ENCODE measurements at places on chromosomes 4 and X.

DNA sequence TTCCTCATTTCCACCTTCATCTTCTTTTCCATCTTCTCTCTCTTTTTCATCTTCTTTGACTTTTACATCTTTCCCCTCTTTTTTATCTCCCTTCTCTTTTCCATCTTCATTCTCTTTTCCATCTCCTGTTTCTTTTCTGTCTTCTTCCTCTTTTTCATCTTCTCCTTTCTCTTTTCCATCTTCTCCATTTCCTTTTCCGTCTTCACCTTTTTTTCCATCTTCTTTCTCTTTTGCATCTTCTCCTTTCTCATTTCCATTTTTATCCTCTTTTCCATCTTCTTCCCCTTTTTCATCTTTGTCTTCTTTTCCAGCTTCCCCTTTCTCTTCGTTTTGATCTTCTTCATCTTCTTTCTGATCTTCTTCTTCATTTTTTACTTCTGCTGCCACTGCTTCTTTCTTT is 87.0 kb downstream of the HMGN5 start:
- H3K27ac ChIP-seq = no peak overlapping the region
- no peaks in the 10 kb centered on the region for H3K4me1 ChIP-seq
- H3K36me3 ChIP-seq = no peaks in the 10 kb centered on the region
- H3K27me3 ChIP-seq = no peaks in the 10 kb centered on the region
- DNase-seq = no peak

DNA sequence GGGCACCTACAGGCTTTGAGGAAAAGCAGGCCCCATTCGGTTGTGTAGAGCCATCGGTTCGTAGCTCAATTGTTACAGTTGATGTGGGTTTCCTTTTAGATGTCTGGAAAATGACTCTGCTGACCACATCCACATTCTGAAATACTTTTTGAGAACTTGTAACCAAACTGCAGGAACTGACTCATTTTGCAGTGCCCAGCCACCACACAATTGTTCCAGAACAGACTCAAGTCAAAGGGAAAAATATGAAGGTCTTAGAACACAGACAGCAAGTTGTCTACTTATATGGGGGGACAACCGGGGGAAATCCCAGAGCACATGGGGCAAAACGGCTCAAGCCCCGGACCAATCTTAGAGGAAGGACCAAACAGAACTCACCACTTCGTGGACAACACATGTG is 557.6 kb upstream of the DIPK2B start:
- H3K27me3 ChIP-seq = no peaks in the 10 kb centered on the region
- H3K4me3 ChIP-seq = peak overlapping the region; percentile 64
- H3K36me3 ChIP-seq = peaks cover 90% of the 10 kb centered on the region
- H3K27ac ChIP-seq = peak overlapping the region; percentile 79
- peak; percentile 93 for DNase-seq

DNA sequence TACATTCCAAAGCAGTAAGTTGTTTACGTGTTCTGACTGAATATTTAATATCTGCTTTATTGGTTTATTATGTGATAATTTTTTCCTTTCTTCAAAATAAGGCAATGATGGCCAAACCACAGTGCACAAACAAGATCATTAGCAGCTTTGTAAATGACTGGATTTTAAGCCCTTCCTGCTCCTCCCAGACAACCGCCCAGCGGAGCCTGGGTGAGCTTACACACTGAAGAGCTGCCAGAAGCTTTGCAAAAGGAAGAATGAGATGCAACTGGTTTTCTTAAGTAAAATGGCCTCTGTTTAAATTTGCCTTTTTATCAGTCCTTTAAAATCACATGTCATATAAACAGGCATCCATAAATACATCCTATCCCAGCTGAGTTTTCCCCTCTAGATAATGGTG is 52.2 kb downstream of the SPARCL1 start:
- no peak overlapping the region for H3K4me3 ChIP-seq
- H3K36me3 ChIP-seq = no peaks in the 10 kb centered on the region

DNA sequence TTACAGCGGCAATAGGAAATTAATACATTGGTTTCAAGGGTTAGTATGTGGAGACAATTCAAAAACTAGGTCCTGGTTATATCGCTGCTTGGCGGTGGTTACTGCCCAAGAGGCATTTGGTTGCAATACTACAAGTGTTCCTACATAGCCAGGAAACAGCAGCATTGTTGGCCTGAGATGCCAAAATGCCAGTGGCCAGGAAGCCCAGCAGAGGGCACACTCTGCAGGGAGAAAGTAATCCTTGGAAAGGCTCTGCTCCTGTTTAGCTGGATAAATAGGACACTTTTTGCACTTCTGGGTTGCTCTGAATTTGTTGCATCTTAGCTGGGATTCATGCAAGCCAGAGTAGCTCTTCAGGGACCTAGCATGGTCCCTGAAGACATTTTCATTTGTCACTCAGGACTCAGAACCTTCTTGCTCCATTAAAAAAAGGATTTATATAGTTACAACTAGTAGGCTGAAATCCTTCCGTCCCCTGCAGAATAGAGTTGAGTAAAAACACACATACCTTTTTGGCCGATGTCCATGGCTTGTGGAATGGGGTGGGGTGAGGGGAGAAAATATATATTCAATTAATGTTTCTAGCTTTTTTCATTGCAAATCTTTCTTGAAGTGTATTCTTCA is 8.1 kb upstream of the GPR119 start:
- H3K4me1 ChIP-seq = no peaks in the 10 kb centered on the region
- no peak overlapping the region for H3K4me3 ChIP-seq
- no peaks in the 10 kb centered on the region for H3K36me3 ChIP-seq
- H3K27ac ChIP-seq = no peak overlapping the region
- H3K27me3 ChIP-seq = peaks cover 5% of the 10 kb centered on the region

GRCh38 chr4:110175634-110176033 is 22.8 kb downstream of the ELOVL6 start:
- no peak for DNase-seq
- H3K4me1 ChIP-seq = no peaks in the 10 kb centered on the region
- no peak overlapping the region for H3K4me3 ChIP-seq
- no peak overlapping the region for H3K27ac ChIP-seq
- no peaks in the 10 kb centered on the region for H3K27me3 ChIP-seq

DNA sequence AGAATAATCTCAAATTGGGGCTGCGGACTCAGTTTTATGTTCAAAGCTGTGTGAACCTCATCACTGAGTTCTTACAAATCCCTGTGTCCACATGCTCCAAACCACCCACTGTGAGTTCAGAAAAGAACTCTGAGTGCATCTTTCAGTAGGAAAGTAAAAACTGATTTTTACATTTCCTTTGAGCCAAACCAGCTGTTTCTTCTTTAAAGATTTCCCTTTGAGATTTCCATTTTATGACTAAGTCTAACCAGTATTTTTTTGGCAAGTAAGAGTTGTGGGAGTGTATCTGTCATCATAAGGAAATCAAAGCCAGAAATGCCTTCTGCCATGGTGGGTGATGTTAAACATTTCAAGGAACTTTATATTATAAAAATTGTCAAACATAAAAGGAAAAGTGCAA is 100.0 kb downstream of the TET2 start:
- H3K4me1 ChIP-seq = peaks cover 3% of the 10 kb centered on the region
- peak; percentile 4 for DNase-seq
- peaks cover 7% of the 10 kb centered on the region for H3K36me3 ChIP-seq
- no peaks in the 10 kb centered on the region for H3K27me3 ChIP-seq
- H3K4me3 ChIP-seq = no peak overlapping the region

GRCh38 chr4:56821381-56822243 is at the start of gene SPINK2:
TSS of gene SPINK2 (minus strand) at chr4:56821701. CDS start at chr4:56821662, 39 bp downstream.
- peaks cover 6% of the 10 kb centered on the region for H3K4me1 ChIP-seq
- H3K27ac ChIP-seq = no peak within 1 kb of the TSS
- no peaks in the 10 kb centered on the region for H3K36me3 ChIP-seq
- H3K27me3 ChIP-seq = peaks cover 47% of the 10 kb centered on the region
- peak; percentile 14 for DNase-seq

DNA sequence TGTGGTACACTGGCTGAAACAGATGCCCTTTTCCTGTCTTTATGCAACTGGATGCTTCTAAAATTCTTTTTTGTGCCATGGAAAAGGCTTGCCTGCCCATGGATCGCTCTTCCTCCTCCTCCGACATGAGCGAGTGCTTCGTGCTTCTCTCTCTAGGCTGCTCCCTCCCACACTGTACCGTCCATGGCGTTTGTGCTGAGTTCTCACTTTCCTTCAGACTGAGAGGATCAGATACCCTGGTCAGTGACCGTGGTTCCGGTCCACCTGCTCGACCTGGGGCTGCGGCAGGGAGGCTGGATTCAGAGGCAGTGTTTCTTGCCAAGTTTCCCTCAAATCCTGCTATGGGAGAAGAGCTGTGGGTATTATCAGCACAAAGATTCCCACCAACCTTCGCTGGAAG is 10.2 kb upstream of the CLDN24 start:
- DNase-seq = no peak
- no peak overlapping the region for H3K4me3 ChIP-seq
- no peaks in the 10 kb centered on the region for H3K27me3 ChIP-seq
- no peak overlapping the region for H3K27ac ChIP-seq
- H3K36me3 ChIP-seq = no peaks in the 10 kb centered on the region

- no peaks in the 10 kb centered on the region for H3K4me1 ChIP-seq
- H3K27ac ChIP-seq = no peak overlapping the region
- no peaks in the 10 kb centered on the region for H3K36me3 ChIP-seq
- H3K4me3 ChIP-seq = no peak overlapping the region
These were observed 700.6 kb downstream of the TECRL start for GRCh38 chr4:63708661-63709060.

- peaks cover 2% of the 10 kb centered on the region for H3K4me1 ChIP-seq
- H3K4me3 ChIP-seq = no peak overlapping the region
- no peaks in the 10 kb centered on the region for H3K36me3 ChIP-seq
- H3K27me3 ChIP-seq = peaks cover 13% of the 10 kb centered on the region
- DNase-seq = peak; percentile 41
- no peak overlapping the region for H3K27ac ChIP-seq
These were observed 5.5 kb downstream of the PNMA3 start for GRCh38 chrX:153061732-153062131.

DNA sequence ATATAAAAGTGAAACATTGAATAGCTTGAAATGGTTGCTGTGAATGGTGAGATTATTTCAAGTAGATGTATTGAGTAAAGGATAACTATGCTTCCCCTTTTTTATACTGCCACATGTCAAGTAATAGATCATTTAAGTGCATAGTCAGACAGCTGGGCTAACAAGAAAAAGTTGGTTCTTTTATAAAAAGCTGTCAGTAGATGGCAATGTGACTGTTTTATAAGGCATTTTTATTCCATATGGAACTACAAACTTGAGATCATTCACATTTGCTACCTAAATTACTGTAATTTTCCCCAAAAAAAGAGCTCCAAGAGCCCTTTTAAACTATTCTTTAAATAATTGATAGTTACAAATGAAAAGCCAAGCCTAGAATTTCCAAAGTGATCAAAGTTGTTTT is 831.0 kb downstream of the C4orf33 start:
- no peaks in the 10 kb centered on the region for H3K27me3 ChIP-seq
- H3K4me3 ChIP-seq = no peak overlapping the region
- H3K27ac ChIP-seq = no peak overlapping the region
- H3K4me1 ChIP-seq = no peaks in the 10 kb centered on the region

DNA sequence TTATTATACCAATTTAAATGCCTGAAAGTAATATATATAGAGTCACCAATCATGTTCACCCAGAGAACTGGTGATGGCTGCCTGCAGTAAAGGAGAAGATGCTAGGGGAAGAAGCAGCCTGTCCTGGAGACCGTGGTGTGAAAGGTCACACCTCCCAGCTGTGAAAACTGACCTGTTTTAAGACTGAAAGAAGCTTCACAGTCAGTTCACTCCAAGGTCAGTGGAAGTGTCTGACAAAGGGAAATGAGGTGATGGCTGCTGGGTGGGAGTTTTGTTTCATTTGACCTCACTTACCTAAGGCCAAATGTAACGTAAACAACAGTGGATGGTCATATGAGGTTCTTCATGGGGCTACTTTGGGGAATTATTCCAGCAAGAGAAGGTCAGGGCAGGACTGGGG is 352.1 kb upstream of the GATB start:
- H3K4me3 ChIP-seq = no peak overlapping the region
- no peak overlapping the region for H3K27ac ChIP-seq
- peaks cover 10% of the 10 kb centered on the region for H3K27me3 ChIP-seq
- H3K36me3 ChIP-seq = no peaks in the 10 kb centered on the region

DNA sequence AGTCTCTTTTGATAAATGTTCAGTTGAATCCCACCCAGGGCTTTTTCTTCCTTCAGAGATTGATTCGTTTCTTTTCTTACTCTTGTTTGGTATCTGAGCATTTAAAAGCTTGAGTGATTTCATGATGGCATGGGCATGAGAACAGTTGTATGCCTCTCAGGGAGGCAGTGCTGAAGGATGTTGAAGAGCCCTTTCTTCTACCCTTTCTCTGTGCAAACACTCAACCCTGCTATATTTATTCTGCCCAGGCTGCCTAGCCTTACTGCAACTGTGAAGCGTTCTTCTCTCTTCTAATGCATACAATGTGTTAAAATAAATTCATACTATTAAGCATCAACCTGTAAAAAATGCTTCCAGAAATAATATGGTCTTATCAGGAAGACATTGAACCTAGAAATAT is 367.6 kb upstream of the LCORL start:
- no peak overlapping the region for H3K4me3 ChIP-seq
- H3K36me3 ChIP-seq = no peaks in the 10 kb centered on the region
- no peaks in the 10 kb centered on the region for H3K4me1 ChIP-seq
- no peak overlapping the region for H3K27ac ChIP-seq
- no peak for DNase-seq

- no peak overlapping the region for H3K4me3 ChIP-seq
- peaks cover 63% of the 10 kb centered on the region for H3K27me3 ChIP-seq
- H3K4me1 ChIP-seq = no peaks in the 10 kb centered on the region
- no peaks in the 10 kb centered on the region for H3K36me3 ChIP-seq
- no peak for DNase-seq
- no peak overlapping the region for H3K27ac ChIP-seq
These were observed 621.1 kb downstream of the BCOR start for GRCh38 chrX:39476604-39477021.

DNA sequence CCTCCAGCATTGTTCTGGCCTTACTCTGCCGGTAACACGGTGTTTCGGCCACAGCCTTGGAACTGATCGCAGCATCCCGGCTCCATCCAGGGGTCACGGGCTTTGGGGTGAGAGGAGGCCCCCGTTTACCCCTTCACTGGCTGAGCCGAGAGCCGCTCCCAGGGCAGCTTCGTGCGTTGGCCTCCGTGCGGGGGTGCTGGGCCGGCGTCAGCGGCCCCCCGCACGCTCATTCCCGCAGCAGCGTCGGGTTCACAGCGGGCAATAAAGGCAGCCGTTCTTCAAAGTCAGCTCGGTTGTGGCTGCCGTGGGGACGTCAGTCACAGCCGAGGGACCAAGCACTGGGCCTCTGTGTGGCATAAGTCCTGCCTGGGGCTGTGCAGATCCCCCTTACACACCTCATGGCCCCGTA is 25.3 kb upstream of the PLCXD1 start:
- DNase-seq = no peak
- H3K27ac ChIP-seq = no peak overlapping the region
- no peaks in the 10 kb centered on the region for H3K4me1 ChIP-seq
- no peaks in the 10 kb centered on the region for H3K36me3 ChIP-seq
- H3K27me3 ChIP-seq = no peaks in the 10 kb centered on the region

All from mesenchymal stem cell (in vitro differentiated cells and primary cell).